Pulmonary artery endothelial cell (primary cell): ENCODE measurements at places on chromosomes 1 and 21. TPM values are rescaled to one million over a fixed set of nuclear protein-coding genes. Genes with fewer than 3 reads are reported as not detected.

- DNase-seq, result no peak
Observed at GRCh38 chr1:2539312-2539907, 9.3 kb upstream of the HES5 start.

- DNase-seq, result no peak
Observed at GRCh38 chr1:31980835-31981455, 32.7 kb upstream of the KHDRBS1 start.

GRCh38 chr1:248807067-248807737, 18.5 kb downstream of the SH3BP5L start:
- DNase-seq, result no peak

DNA sequence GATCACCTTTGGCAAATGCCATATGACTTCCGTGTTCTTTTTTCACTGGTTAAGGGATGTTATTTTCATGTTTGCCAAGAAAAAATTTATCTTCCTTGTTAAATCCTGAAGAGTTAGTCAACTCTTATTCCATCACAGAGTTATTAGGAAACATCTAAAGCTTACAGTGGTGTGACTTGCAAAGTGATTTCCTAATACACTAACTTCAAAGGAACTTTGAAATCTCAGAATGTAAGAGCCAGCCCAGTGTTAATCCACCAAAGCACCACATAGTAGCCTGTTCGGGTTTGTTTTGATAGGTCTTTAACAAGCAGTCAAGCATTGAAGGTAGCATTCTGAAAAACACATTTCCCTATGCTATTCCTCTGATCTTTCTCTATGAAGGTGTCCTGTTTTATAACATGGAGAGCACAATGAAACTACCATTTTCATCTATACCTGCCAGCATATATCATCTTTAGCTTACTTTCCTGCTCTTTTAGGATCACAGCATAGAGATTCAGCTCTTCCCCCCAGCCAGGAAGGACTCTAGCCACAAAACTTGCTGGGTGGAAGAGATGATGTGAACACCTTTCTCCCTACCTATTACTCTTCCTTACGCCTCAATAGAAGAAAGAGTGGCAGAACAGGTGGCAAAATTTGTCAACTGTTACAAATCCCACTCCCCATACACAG, 82.4 kb upstream of the MAGI3 start:
- DNase-seq, result no peak

The SYTL1 gene
- under 0.01 and 0.78 TPM in 2 replicates for total RNA-seq

DNA sequence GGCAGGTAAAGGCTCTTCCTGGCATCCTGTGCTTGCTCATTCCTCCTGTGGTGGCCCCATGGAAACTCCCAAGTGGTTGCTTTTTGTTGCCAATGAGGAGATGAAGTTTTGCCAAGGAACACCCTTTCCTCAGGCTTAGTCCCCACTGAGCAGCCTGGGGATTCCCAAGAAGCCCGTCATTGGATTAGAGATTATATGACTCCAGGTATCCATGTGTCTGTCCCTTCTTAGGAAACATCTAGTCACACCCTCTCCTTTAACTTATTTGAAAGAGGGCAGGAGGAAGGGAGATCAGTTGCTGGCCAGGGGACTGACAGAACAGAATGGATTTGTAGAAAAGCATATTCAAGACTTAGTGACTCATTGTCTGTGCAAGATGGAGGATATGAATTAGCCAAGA, 3.8 kb upstream of the LCE3A start:
- no peak for DNase-seq

DNA sequence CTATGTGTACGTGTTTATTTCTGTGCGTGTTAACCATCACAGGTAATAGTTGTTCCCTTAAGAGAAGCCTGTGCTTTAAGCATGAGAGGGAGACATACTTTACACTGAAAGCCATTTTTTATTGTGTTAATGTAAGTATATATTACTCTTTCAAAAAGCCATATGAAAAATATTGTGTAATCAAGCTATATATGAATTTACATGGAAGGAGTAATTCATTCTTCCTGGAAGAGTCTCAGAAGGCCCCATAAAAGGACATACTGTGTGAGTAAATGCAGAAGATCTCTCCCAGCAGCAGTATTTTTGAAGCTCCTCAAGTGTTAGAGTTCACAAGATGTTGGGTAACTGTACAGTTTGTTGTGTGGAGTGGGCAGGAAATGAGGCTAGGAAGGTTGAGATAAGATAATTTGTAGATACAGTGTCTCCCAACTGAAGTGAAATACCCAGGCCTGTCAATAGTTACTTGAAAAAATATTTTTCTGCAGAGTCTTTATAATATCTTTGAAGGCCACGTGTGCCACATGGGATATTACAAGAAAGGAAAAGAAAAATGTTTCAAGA, 138.3 kb downstream of the PTGER3 start:
- no peak for DNase-seq

- no peak for DNase-seq
Observed at GRCh38 chr1:118169016-118169415, 16.0 kb downstream of the SPAG17 start.

DNA sequence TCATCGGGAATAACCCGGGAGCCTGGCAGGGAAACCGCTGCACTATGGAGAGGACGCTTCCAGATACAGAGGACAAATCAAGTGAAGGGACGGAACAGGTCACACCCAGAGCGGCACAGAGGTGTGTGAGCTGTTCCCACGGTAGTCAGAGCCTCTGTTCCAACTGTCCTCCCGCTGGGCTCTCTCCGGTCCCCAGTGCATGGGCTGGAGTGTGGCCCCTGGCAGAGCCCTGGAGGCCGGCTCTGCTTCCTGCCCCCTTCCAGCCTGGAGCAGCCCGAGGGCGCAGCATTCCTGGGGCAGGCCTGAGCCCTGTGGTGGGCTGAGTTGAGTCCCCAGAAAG, 11.9 kb upstream of the ZBTB21 start:
- DNase-seq, result no peak

DNA sequence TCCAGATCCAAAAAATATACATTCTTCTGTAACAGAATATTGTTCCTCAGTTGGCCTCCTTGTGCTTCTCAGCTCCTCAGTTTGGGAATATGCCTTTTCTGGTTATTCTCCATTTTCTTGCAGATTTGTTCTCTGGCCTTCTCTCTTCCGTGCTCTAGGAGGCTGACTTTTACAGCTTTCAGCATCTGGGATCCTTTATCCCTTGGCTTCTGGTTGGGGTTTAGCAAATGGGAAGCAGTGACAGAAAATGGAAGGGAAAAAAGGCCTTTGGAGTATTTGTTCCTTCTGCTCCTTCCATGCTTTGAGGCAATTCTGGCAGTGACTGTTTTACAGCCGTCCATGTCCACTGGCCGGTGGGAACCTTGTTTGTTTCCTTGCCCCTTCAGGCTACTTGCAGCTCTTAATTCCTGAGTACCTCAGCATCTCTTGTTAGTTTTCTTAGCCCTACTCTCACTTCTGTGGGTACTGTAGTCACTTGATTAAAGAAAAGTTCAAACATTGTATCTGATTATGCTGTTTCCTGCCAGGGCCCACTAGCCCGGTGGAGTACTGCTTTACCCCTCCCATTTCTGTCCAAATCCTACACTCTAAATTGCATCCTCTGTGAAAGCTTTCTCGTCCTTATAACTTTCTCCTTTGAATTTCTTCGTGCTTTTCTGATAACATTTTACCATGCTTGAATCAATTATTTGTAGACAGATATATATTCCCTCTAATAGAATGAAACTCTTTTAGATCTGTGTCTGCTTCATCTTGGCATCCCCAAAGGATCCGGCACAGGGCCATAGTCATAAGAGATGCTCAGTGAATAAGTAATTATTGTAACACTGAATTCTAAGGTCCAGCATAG, 118.2 kb downstream of the OSBPL9 start:
- no peak for DNase-seq

- DNase-seq, result no peak
Observed at GRCh38 chr1:11563560-11564069, 84.7 kb downstream of the DISP3 start.

DNA sequence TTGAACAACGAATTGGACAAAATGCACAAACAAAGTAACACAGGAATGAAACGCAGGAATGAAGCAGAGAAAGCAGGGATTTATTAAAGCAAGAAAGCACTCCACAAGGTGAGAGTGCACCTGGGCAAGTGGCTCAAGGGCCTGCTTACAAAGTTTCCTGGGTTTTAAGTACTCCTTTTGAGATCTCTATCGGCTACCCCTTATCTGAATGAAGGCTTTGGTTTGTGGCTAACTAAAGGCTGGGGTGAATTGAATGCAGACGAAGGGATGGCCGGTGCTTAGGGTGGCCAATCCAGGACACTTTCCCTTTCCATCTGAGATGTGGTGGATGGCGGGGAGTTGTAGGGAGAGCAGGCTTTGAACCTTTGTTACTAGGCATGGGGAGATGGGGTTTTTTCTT, 151.4 kb upstream of the KIAA0040 start:
- DNase-seq, result no peak

GRCh38 chr1:20454004-20454403, 32.0 kb downstream of the CAMK2N1 start:
- DNase-seq, result no peak

DNA sequence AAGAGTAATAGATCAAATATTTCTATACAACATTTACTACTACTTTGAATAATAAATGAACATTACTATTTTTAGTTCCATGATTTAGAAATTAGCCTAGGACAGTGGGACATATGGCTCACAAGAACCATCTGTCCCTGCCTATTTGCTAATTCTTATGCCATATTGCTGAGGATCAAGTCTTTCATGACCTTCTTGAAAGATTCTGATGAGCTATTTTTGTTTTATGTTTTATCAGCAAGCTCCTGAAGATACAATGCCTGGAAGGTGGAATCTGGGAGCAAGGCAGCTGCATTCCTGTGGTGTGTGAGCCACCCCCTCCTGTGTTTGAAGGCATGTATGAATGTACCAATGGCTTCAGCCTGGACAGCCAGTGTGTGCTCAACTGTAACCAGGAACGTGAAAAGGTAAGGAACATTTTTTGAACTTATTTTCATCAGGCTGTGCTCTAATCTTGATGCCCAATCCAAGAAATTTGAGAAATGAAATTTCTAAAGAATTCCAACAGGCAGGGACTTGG, 326.7 kb downstream of the PAPPA2 start:
- DNase-seq, result no peak

The ECE1 gene
- 371 and 382 TPM in 2 replicates for total RNA-seq

GRCh38 chr1:3051270-3052268, 17.4 kb upstream of the PRDM16 start:
- DNase-seq, result no peak

GRCh38 chr1:63799307-63799706, 25.5 kb downstream of the ROR1 start:
- DNase-seq, result no peak

The CBS gene
- total RNA-seq, result 53.9 and 82.4 TPM in 2 replicates

GRCh38 chr1:112618721-112619517, at the start of gene ST7L:
ST7L (minus strand) TSS chr1:112619141; CDS start chr1:112619113, 28 bp downstream.
- no peak for DNase-seq

DNA sequence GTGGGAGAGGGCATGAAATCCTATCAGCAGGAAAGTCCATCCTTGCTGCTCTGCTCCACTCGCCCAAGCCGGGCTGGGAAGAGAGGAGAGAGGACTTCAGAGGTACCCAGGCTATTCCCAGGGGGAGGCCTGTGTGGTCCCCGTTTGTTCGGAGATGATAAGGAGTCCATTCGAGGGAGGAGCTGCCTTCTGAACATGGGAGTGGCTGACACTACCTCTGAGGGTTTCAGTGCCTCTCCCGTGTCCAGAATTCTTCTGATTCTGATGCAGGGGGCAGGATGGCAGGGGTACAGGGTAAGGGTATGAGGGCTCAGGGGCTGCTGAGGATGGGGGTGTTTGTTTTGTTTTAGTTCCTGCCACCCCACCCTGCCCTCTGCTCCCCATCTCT, 40.4 kb downstream of the BACE2 start:
- DNase-seq, result no peak

GRCh38 chr1:90823686-90824085, 106.6 kb upstream of the BARHL2 start:
- no peak for DNase-seq
